ENCODE measurements at places on chromosomes 5 and 9.
A peak's percentile ranks its signal among the peaks of the same experiment; 100 is the strongest.

DNA sequence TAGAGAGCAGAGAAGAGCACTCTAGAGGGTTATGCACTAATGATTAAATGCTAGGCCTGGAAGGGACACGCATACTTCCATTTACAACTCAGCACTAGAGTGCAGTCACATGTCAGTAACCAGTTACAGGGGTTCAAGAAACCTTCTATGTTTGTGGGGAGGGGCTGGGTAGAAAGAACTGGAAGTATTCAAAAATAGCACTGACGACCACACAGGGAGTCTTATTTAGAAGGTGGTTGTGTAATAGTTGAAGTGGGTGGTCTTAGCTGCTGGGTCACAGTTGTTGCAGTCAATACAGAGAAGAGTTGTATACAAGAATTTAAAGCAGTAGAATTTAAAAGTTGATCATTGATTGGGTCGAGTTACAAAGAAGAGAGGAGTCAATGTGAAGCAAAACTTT lies 15.4 kb downstream of the AOPEP start:
- DNase-seq, result no peak

- peak; percentile 79 for DNase-seq
Observed at GRCh38 chr5:143405063-143405848, 1.8 kb upstream of the NR3C1 start.

DNA sequence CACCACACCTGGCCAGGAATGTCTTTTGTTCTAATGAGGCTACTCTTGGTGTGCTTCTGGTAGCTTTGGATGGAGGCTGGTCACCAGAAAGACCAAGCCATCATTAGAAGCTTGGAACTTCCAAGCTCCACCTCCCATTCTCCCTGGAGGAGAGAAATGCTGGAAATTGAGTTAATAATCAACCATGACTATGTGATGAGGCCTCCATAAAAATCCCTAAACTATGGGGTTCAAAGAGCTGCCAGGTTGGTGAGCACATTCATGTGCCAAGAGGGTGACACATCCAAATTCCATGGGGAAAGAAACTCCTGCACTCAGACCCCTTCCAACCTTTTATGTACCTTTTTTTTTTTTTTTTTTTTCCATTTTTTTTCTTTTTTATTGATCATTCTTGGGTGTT lies 105.5 kb upstream of the SPATA31C2 start:
- DNase-seq, result no peak

- peak; percentile 18 for DNase-seq
Observed at GRCh38 chr9:137582286-137582860, 3.6 kb upstream of the DPH7 start.

- peak; percentile 37 for DNase-seq
Observed at GRCh38 chr5:173334808-173335207, 6.6 kb upstream of the STC2 start.
